ENCODE measurements at places on chromosomes 5 and 9.

DNA sequence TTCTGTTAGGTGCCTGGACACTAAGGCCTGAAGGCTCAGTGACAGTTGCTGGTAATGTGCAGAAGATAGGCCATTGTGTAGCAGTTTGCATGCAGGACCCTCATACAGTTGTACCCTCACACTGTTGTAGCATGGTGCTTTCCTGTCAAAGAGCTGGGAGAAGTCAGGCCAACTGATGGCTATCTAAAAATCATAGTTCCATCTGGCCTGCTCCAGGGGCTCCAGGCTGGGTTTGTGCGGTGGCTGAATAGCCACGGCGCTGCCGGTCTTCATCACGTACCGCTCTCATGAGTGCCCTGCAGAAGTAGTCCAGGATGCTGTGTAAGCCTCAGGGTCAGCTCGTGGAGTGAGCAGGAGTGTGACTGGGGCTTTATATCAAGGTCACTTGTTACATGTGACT is 12.2 kb downstream of the SECISBP2 start:
- no peak for DNase-seq

DNA sequence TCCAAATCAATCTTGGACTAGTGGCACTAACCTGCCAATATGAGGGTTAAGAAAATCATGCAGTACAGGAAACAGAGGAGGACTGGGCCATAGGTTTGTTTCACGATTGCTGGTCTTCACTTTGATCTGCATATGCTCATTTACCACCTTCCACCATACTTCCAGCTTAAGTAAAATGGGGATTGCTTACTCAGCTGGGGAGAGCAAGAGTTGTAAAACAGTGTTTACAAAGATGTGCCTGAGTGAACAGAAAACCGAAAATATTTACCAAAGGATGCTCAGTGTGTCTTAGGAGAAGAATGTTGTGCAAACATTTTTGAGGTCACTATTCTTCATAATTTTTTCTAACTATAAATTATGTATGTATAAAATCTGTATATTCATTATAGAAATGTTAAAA is 65.1 kb upstream of the DNAH5 start:
- DNase-seq: no peak

DNA sequence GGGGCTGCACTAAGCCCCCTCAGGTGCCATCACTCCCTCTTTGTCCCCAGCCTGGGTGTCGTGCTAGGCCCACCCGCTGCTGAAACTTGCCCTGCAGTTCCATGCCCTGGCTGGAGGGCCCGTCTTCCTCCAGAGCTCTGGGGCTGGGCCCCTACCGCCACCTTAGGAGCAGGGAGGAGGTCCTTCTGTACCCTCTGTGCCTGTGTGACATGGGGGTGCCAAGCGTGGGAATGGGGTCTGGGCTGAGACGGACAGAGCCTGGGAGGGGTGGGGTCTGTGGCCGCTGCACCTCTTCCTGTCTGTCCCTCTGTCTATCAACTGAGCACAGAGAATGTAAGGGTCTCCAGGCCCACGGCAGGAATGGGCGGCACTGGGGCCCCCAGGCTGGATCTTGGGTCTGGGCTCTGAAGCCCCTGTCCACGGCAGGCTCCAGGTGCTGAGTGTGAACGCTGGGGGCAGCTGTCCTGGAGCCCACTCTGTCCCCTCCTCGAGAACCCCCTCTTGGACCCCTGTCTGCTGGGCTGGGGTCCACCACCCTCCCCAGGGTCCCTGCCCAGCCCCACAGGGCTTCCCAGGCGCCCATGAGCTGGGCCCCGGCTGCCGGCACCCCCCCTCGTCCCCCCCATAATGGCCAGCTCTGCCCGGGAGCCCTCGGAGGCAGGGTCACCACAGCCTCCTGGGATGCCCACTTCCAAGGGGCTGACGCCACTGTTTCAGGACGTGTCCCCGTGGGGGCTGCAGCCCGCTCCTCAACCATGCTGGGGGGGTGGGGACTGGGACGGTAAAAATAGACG is 15.8 kb upstream of the NRARP start:
- no peak for DNase-seq

GRCh38 chr5:148923023-148923422 is 96.6 kb downstream of the ADRB2 start:
- no peak for DNase-seq

DNA sequence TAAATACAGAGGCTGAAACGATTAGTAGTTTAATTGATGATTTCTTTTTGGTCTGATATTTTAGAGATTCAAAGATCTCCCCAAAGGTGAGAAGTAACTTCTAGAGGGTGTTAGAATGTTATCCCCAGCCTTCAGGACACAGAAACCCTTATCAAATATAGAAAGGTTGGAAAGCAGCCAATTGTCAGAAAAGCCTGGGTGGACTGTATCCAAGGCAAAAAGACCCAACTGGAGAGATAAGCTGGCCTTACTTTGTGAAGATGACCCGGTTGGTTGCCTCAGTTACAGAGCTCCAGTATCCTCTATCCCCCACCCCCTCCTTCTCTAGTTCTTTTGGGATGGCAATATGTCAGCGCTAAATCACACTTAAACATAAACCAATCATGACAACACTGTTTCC is 75.7 kb downstream of the GCNT4 start:
- no peak for DNase-seq

- DNase-seq: no peak
These were observed 31.8 kb downstream of the ZFAND5 start for GRCh38 chr9:72333197-72333596.

DNA sequence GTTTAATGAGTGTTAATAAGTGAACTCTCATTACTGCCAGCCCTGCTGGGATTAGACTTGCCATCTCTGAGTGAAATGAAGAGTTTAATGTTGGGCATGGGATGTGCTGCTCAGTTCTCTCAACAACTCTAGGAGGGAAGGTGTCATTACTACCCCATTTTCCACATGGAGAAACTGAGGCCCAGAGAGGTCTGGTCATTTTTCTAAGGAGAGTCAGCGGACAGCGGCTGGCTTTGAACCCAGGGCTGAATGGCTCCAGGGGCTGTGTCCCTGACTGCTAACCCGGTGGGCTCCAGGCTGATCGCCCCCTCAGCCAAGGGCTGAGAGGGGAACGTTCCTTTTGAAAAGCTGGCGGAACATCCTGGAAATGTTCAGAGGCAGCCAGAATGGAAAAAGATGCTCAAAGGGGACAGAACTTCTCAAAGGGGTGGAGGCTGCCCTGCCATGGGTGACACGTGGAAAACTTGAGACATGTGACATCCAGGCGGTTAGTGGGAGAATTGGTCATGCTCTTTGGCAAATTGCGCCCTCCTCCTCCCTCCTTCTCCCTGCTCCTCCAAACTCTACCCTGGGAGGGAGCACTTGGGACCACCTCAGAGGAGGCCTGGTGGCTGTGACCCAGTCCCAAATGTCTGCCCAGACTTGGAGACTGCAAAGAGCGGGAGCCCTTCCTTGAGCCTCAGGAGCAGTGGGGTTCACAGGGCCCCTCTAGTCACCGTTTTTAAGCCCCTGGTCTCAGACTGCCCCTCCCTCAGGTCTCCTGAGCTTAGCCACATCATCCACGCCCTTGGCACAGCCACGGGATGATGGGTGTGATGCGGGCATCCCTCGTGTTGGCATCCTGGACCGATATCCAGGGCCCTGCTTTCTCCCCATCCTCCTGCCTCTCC is 28.7 kb downstream of the DNM1 start:
- no peak for DNase-seq

DNA sequence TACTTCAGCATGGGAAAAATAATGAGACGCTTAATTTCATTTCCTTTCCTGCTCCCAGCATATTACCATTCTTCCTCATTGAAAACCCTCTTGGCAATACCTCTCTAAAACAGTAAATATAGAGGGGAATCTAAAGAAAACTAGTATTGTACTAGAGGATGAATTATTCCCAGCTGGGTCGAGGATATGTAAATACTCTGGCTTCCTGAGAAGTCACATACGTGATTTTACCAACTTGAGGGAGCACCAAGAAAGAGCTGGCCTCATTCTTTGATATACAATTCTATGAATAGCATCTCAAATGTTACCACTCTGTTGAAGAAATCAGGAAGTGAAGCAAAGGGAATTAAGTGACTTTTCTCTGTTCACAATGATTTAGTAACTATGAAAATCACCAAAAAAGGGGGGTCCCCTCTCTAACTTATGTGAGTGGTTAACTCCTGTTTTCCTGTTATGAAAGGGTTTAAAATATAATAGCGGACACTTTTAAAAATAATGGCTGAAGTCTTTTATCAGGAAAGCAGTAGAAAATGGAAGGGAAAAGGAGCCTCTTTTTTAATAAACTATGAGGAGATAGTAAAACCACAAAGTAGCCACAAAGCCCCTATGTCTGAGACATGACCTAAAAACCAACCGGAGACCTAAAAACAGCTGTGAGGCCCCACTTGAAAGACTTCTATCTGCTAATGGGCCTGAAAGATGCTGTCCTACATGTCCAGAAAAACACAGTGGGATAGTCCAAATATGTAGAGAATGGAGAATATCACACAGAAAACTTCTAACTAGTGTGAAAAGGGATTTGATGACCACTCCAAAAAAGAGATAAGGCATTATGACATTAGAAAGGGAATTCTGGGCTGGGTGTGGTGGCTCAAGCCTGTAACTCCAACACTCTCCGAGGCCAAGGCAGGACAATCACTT is 42.6 kb downstream of the LPAR1 start:
- DNase-seq: no peak

GRCh38 chr5:35188031-35188457 is 42.2 kb downstream of the PRLR start:
- no peak for DNase-seq

- DNase-seq: no peak
These were observed 275.3 kb downstream of the TMEM38B start for GRCh38 chr9:105969636-105970035.
